ENCODE measurements at places on chromosomes 6 and 20.

GRCh38 chr20:3279761-3280160 lies 40.8 kb upstream of the SLC4A11 start:
- DNase-seq, result no peak

DNA sequence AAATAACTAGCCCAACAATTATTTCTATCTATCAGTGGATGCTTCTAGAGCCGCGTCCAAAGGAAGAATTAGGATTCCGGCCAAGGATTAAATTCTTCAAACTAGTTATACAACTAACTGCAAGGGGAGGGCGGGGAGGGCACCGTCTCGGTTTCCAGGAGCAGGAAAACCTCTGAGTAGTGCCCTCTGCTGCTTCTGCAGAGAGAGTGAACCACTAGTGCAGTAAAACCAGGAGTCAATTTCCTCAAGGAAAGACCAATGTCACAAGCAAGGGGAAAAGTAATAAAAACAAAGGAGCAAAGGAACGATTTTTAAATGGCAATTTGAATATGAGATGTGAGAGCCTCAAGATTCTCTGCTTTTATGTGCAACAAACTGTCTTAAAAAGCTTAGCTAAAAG lies 16.5 kb upstream of the UBE2J1 start:
- peak; percentile 69 for DNase-seq

- DNase-seq, result no peak
Observed at GRCh38 chr6:4656106-4656505, 120.1 kb upstream of the CDYL start.

- no peak for DNase-seq
Observed at GRCh38 chr6:17311595-17312311, 30.6 kb downstream of the RBM24 start.

GRCh38 chr6:164640956-164641355 lies 668.4 kb downstream of the C6orf118 start:
- DNase-seq, result no peak

DNA sequence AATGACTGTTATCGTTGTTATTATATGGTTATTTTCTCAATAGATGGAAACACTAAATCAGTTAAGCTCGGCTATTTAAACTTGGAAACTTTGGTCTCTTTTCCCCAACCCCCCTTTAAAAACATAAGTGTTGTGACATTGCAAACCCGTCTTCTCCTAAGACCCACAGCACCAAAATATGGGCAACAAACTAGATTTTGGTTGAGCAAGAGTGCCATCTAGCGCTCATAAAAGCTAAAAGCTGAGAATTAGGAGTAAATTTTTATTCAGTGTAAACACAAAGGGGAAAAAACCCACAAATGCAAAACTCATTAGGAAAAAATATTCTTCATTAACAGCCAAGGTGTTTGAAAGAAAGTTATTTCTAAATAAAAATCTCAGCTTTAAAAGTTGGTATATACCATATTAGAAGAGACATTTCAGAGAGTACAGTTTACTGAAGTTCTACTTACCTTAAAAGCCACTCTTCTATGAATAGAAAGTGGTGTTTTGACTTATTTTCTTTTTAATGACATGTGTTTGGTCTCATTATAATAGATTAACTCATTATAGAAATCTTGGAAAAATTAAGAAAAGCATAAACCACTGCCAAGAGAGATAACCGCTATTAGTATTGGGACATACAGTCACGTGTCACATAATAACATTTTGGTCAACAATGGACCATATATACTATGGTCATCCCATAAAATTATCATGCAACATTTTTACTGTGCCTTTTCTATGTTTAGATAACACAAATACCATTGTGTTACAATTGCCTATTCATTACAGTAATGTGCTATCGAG lies 21.1 kb downstream of the SESN1 start:
- no peak for DNase-seq

DNA sequence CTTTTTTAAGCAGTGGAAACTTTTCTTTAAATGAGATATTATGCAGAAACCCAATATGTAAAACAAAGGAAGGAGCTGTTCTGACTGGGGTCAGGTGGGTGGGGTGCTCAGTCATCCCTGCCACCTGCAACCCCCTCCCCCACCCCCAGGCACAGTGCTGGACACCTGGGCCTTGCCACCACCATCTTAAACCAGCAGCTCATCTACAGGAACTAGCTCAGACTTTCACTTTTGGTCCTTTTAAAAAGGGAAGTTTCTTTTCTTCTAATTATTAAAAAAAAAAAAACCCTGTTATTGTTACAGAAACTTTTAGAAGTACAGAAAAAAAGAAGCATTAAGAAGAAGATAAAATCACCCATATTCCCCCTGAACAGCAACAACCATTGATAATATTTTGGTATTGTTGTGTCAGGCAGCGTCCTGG lies 37.1 kb downstream of the PPP1R16B start:
- no peak for DNase-seq

- DNase-seq, result no peak
Observed at GRCh38 chr6:27053738-27054137, 193.8 kb upstream of the PRSS16 start.

- DNase-seq, result no peak
Observed at GRCh38 chr6:143279385-143279784, 171.1 kb downstream of the ADAT2 start.

- DNase-seq, result no peak
Observed at GRCh38 chr6:9140951-9141460, 705.7 kb upstream of the SLC35B3 start.

- DNase-seq, result no peak
Observed at GRCh38 chr20:53625311-53626129, 31.9 kb upstream of the ZNF217 start.

GRCh38 chr20:63778857-63779256 lies 39.3 kb downstream of the SLC2A4RG start:
- no peak for DNase-seq

GRCh38 chr20:32589256-32589655 lies 4.1 kb upstream of the NOL4L start:
- no peak for DNase-seq

DNA sequence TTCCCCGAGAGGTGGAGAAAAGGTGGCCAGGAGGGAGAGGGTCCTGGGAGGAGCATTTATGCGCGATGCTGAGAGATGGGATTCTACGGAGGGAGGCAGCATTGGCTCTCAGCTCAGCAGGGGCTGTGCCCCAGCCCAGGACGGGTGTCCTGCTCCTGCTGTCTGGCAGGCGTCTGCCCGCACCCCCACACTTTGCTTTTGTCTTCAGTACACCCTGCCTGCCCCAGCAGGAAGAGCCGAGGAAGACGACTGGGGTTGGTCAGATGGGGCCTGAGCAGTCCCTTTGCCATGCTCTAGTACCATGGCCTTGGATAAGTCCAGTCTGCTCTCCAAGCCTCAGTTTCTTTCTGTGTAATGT lies 68.5 kb downstream of the TCP11 start:
- no peak for DNase-seq

- DNase-seq, result no peak
Observed at GRCh38 chr6:108200631-108201030, 34.8 kb downstream of the NR2E1 start.

DNA sequence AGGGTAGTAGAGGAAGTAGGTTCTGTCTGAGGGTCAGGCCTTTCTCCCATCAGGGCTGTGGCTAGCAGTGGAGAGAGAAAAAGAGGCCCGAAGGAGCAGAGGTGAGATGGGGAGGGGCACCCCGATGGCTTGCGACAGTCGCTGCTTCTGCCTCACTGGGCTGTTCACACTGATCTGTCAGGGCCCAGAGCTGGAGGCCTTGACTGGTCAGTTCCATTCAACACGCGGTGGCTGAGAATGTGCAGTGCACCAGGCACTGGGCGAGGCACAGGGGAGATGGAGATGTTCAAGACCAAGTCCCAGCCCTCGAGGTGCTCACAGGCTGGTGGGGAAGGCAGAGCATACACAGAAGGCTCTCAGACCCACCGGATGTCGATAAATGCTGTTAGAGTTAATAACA lies 21.4 kb downstream of the SLC12A5 start:
- no peak for DNase-seq

DNA sequence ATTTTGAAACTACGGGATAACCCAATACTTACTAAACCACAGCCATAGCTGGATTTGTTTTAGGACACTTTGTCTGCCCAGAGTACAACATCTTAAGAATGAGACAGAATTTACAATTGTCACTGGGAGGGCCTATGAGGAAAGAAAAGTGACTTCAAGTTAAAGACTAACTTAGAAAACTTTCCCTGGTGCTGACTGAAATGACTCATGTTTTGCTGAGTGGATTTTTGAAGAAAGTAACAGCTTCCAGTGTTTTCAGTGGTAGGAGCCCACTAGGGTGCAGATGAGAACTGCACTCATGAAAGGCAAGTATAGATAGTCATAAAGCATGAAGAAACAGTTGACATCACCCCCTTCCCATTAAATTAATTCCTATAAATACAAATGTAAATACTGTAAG lies 988.2 kb upstream of the MAP3K7 start:
- no peak for DNase-seq

GRCh38 chr20:57622201-57622570 lies 2.0 kb upstream of the ZBP1 start:
- DNase-seq, result no peak

DNA sequence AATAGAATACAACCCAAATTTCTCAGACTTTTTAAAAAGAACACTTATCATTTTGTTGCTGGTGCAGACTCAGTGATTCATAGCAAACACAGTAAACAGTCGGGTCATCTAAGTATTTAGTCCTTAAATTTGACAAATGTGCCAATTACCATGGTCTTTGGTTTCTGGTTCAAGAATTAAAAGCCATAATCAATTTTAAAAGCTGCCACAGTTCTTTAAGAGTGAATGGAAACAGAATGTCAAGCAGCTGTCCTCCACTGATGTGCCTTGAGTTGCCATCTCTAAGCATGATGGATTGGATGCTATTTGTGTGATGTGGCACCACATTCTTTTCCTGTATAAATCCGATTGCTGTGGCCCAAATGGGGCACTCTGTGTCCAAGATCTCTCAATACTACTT lies 67.2 kb upstream of the MLIP start:
- no peak for DNase-seq

DNA sequence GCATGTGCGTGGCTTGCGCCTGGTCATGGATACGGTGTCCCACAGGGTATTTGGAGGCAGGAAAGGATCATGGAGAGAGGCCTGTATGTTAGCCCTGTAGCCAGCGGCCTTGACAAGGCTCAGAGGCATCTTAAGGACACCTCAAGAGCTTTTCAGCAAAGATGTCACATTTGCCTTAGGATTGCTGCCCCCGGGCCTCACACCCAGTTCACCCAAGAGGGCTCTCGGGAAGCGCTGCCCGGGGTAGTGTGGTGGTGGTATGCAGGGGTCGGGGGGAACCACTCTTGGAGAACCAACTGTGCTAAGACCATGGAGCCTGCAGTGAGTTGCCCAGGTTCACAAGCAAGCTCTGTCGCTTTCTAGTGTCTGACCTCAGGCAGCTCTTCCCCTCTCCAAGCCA lies 36.9 kb upstream of the VSTM2L start:
- DNase-seq, result no peak

DNA sequence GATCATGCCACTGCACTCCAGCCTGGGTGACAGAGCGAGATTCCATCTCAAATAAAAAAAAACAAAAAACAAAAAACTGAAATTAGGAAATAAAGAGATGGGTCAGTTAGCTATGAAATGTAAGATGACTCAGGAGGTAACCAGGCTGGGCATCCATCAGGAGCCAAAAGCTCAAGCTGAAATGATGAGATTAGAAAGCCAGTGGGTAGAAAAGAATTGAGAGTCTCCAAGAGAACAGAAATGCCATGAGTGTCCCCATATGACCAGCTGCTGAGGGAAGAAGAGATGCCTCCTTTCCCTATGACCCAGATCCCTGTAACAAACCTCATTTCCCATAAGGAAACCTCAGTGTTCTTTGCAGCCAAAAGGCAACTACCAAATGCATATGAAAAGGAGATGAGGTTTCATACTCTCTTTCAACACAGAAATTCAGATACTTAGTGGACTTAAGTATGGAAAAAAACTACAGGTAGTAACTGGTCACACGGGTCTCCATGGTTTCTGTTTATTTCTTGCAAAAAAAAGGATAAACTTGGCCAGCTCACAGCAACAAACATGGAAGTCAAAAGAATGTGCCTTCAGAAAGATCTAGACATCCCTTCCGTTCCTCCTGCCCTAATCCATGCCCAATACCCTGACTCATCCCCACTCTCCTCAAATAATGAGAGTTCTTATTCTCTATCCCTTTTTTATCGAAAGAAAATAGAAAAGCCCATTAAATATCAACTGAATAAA lies 8.1 kb downstream of the ARHGAP18 start:
- no peak for DNase-seq

GRCh38 chr6:157226761-157227160 lies 96.6 kb downstream of the TMEM242 start:
- no peak for DNase-seq

DNA sequence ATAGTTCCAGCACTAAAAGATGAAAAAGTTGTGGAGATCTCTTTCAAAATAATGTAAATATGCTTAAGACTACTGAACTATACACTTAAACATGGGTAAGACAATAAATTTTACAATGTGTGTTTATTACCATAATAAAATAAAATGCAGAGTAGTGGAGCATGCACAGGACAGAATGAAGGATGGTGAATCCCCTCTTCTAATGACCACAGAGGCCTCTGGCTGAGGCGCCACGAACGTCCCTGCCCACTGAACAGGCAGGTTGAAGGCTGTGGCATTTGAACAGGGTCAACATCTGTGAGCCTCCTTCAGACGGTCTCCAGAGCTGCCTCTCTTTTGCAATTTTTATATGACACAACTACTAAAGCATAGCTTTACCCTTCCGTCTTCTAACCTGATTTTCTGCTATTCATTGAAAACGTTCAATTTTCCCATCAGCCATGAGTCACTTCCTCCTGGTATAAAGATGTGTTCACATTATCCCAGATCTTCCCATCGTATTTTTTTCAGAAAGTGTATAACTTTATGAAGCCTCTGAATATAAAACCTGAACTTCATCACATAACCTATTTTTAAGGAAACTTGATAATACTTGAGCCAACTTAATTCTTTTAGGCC lies 37.8 kb downstream of the ADGRF4 start:
- DNase-seq, result no peak

- no peak for DNase-seq
Observed at GRCh38 chr6:125066964-125067363, 86.6 kb upstream of the TPD52L1 start.

- no peak for DNase-seq
Observed at GRCh38 chr6:116550796-116551195, 2.8 kb upstream of the CALHM4 start.

Measured in pancreas (tissue), 10 donors.